ENCODE measurements at places on chromosomes 16 and 17. TPM values are rescaled to one million over a fixed set of nuclear protein-coding genes. Genes with fewer than 3 reads are reported as not detected.

DNA sequence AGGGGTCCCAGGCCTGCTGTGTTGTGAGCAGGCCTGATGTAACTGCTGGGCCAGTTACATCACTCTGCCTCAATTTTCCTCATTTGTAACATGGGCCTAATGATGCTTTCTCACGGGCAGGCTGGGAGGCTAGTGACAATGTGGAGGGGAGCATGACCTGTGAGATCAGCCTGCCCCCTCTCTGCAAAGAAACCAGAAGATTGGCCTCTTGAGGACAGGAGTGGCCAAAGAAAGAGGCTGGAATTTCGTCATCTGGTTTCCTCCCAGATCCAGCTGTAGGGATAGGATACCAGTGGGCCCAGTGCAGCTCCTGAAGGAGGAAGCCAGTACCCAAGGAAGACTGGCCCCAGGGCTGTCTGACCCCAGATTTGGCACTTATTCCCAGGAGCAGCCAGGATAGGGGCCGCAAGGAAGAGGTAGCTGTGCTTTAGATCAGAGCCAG, 615 bp upstream of the SREBF1 start:
- no peak for DNase-seq

The ADCY7 gene
- total RNA-seq: 135 TPM

DNA sequence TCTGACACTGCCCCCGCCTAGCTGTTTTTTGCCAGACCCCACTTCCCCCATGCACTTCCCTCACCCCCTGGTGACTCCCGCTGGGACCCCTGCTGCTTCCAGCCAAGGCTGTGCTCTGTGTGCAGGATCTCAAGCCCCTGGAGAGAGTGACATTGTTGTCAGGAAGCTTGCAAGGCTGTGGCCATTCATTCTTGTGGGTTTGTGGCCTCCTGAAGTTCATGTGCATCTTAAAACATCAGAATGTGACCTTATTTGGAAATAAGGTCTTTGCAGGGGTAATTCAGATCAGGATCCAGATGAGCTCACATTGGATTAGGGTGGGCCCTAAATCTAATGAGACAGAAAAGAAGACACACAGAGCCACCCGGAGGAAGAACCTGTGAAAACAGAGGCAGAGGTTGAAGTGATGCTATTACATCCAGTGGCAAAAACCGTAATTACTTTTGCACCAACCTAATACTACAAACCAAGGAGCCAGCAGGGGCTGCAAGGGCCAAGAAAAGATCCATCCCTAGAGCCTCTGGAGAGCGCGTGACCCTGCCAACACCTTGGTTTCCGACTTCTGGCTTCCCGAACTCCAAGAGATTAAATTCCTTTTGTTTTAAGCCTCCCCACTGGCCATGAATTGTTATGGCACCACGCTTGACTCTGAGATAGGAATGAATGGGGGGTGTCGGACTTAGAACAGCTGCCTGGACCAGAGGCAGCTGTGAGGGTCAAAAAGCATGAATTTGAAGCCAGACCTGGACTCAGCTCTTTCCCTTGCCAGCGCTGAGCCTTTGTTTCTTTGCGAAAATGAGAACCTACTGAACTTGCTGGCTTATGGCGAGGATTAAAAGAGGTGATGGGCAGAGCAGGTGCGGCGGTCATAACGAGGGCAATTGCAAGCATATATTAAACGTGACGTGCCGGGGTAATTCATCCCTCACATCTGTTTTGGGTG, 75.5 kb downstream of the BMERB1 start:
- DNase-seq: no peak

GRCh38 chr17:65888649-65889048, 303.3 kb downstream of the CEP112 start:
- no peak for DNase-seq

DNA sequence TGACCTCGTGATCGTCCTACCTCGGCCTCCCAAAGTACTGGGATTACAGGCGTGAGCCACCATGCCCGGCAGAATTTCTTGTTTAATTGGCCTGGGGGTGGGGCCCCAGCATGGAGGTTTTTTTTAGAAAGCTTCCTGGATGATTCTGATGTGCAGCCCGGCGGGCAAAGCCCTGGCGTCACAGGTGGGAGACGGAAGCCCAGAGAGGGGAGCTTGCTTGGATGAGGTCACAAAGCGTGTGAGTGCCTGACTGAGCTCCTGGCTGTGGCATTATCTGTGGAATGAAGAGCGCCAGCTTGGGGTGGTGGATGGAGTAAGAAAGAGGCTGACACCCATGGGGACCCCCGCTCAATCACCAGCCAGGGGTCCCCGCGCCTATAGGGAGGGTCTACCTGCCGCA, 4.1 kb downstream of the VASN start:
- DNase-seq: no peak

- DNase-seq: no peak
Observed at GRCh38 chr16:79628988-79629387, 28.5 kb upstream of the MAF start.

- DNase-seq: no peak
Observed at GRCh38 chr17:55433629-55434422, 12.2 kb upstream of the MMD start.

The KIFC3 gene
- 10.0 TPM for total RNA-seq
